K562 (cell line): ENCODE measurements at places on chromosomes 2 and 18. TPM values are rescaled to one million over a fixed set of nuclear protein-coding genes. Genes with fewer than 3 reads are reported as not detected.
A peak's percentile ranks its signal among the peaks of the same experiment; 100 is the strongest.

The OR6B2 gene
- not detected in 2 replicates for total RNA-seq

GRCh38 chr2:158359846-158360245 is 96.7 kb downstream of the CCDC148 start:
- DNase-seq, result peak; percentile 11

GRCh38 chr18:47118981-47119380 is 31.3 kb downstream of the HDHD2 start:
- no peak for DNase-seq

GRCh38 chr18:2985628-2986027 is 27.3 kb downstream of the LPIN2 start:
- DNase-seq, result peak; percentile 57

GRCh38 chr2:182858671-182859070 is 7.8 kb downstream of the FRZB start:
- DNase-seq, result no peak

DNA sequence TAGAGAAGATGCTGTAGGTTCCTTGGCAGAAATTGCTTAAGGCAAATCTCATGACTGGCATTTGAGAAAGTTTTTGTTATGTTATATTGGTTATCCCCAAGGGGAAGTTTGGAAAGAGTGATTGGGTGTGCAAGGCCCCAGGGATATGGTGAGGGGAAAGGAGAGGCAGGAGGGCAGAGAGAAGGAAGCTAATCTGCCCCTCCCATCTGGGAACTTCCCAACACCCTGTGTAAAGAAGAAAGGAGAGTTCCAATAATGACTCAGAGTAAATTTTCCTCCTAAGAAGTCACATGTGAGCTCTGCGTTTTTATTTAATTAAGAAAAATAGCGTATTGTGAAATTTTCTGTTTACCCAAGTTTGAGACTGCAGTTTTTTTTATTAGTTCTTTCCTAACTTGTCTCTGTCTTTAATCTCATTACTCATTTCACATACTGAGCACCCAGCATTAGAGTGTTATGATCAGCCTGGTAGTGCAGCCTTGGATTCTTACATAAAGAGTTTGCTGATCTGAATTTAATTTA is 3.1 kb upstream of the KYNU start:
- DNase-seq, result no peak
